Mucosa of descending colon (tissue), 3 donors: ENCODE measurements at places on chromosomes 4 and X. TPM values are rescaled to one million over a fixed set of nuclear protein-coding genes. Genes with fewer than 3 reads are reported as not detected.

GRCh38 chr4:53128706-53129357 is 237.0 kb downstream of the SCFD2 start:
- DNase-seq: no peak

The IL2 gene
- total RNA-seq: not detected

GRCh38 chrX:74420196-74421035 is 877 bp upstream of the SLC16A2 start:
- peak; percentile 47 for DNase-seq

DNA sequence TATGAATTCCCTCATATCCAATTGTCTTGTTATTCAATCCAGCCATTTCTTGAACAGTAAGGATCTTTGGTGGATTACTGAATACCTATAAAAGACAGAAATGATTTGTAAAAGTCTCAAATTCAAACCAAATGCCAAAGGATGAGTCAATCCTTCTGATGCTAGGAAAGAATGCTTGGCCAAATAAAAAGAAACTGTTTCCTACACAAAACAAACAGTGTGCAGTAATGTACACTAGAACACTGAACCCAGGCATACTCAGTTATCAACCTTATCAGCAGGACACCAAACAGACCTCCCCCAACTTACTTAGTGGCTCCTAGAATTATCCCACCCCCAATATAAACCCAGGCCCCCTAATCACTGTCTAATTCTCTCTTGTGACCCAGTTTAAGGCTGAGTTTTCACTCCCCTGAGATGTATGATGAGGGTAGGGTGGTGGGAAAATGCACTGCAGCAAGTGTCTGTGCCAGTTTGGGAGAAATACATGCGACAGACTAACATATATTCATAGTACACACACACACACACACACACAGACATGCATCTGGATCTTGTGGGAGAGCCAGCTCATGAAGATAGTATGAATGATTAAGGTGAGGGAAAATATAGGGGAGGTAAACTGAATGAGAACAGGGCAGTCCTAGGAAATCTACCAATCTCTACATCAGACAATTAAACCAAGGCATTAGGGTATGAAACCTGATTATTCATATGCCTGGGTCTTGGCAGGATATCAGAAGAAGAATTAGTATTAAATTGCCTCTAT is 35.0 kb downstream of the CLDN2 start:
- no peak for DNase-seq

DNA sequence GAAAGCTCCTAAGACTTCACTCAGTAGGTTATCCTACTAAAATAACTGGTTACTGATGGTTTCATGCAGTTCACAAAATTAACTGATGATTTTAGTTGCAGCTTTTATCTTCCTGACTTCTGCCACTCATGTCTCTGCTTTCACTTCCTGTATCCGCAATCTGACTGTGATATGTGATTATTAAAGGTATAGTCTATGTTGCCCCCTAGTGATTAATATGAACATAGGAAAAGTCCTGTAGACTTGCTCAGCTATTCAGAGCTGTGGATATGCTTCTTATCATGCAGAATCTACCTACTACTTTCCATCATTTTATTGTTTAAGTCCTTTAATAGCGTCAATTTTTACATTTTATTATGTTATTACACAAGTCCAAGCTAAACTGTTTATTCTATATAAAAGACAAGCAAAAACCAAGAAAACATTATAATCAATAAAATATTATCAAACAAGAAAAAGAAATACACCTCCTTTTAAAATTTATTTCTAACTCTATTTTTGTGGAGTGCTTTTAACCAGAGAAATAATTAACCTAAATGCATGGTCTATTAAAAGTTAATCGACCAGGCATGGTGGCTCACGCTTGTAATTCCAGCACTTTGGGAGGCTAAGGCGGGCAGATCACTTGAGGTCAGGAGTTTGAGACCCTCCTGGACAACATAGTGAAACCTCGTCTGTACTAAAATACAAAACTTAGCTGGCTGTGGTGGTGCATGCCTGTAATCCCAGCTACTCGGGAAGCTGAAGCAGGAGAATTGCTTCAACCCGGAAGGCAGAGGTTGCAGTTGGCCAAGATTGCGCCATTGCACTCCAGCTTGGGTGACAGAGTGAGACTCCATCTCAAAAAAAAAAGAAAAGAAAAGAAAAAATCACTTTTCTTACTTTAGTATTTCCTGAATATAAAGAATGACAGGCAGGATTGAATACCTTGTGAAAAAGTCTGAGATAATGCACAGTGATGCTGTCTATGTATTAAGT is 40.4 kb upstream of the TLR2 start:
- no peak for DNase-seq

- no peak for DNase-seq
Observed at GRCh38 chrX:101080326-101081124, 1.8 kb downstream of the TMEM35A start.

DNA sequence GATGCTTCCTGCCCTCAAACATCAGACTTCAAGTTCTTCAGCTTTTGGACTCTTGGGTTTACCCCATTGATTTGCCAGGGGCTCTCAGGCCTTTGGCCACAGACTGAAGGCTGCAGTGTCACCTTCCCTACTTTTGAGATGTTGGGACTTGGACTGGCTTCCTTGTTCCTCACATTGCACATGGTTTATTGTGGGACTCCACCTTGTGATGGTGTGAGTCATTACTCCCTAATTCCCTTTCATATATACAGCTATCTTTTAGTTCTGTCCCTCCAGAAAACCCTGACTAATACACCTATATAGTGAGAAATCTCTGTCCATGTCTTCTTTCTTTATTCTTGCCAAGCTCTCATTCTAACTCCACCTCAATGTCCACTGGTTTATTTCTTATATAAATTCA is 736.9 kb upstream of the HS3ST1 start:
- no peak for DNase-seq

GRCh38 chrX:68438575-68438974 is 5.3 kb upstream of the OPHN1 start:
- DNase-seq: no peak

GRCh38 chr4:153535772-153536513 is 69.8 kb downstream of the TMEM131L start:
- DNase-seq: no peak

- no peak for DNase-seq
Observed at GRCh38 chr4:140617499-140618248, 48.9 kb upstream of the UCP1 start.

The JADE3 gene
- total RNA-seq: 5.2 TPM

The TIGD4 gene
- 0.39 TPM for total RNA-seq
